ENCODE measurements at places on chromosomes 5 and 9.
A peak's percentile ranks its signal among the peaks of the same experiment; 100 is the strongest.

DNA sequence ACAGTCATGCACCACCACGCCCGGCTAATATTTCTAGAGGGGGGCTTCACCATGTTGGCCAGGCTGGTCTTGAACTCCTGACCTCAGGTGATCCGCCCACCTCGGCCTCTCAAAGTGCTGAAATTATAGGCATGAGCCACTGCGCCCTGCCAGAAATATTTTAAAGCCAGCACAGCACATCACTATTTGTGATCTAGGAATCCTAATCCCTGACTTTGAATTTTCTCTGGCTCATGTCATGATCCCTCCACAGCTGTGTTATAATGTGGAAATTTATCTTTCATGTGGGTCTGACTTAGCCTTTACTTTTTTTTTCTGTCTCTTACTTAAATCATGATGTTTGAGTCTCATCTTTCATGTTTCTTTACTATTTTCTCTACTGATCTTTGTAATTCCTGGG, 18.7 kb upstream of the ITGA1 start:
- DNase-seq: no peak

DNA sequence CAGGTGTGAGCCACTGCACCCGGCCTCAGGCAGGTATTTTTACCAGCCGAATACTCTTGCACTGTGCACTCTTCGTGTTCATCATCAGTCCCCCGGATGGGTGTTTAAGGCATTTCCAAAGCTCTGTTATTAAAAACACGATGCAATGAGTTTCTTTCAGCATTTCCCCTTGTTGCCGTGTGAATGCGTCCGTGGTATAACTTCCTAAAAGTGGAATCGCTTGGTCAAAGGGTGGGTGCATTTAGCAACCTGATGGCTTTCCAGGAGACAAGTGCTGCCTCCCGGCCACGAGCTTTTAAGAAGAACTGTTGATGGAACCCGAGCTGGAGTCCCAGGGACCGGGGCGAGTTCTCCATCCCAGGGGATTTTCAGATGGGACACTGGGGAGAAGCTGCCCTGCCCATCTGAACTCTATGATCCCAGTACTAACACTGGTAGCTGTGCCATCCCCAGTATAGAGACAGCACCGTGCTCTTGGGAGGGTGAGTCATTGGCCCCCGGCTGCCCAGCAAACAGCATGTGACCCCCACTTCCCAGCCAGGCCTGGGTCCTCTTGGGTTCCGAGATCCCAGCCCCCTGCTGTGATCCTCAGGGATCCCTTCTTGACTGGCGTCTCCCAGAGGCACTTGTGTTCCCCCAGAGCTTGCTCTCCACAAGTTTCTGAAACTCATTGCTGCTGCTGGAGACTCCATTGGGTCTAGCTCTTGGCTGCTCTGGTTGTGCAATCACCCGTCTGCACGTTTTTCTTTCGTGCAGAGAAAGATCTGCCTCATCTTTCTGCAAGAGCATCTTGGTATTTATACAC, 169.5 kb upstream of the IER5L start:
- DNase-seq: no peak

GRCh38 chr5:144105371-144105770, 65.1 kb downstream of the YIPF5 start:
- DNase-seq: no peak

- DNase-seq: no peak
Measured at GRCh38 chr9:4117835-4118610, 181.8 kb downstream of the GLIS3 start.

DNA sequence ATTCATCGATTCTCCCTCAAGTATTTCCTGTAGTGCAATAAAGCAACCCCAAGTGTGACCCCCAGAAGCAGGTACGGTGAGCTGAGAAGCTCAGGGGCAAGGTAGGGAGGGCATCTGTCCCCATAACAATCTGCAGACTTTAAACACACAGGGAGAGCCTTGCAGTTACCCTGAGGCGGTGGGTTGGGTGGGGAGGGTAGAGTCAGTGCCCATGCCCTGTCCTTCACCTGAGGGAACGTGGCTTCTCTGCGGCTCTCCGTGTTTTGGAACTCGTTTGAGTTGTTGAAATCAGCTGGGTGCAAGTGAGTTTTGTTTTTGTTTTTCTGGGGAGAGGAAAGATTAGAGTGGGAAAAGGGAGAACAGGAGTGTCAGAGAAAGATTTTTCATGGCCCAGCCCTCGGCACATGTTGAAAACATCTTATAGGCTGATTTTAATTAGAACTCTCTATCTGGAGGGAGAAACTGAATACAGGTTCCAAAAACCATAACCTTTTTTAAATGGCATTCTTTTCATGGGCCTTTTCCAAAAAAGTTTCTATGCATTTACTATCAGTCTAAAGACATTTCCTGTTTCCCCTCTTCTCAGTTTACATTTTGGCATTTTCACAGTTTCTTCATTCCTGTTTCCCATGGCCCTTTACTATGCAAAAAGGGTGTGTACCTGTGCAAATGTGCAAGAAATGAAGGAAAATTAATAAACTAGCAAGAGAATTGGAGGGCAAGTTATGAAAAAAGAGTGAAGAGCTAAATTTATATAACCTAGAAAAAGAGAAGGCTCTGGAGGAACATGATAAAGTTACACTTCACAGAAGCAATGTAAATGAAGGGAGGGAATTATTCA, 266.5 kb upstream of the VLDLR start:
- DNase-seq: no peak

DNA sequence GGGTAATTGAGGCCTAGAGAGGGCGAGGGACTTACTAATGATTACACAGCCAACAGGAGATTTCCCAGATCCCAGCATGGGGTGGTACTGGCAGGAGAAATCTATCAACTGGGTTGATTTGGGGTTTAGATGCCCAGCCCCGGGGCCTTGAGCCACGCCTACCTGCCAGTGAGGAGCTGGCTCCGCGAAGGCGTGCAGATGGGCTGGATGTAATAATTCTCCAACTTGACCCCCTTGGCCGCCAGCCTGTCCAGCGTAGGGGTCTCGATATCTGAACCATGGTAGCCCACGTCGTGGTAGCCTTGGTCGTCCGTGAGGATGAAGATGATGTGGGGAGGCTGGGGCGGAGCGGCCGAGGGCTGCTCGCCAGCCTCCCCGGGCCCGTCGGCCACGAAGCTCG, 804 bp downstream of the ARSI start:
- no peak for DNase-seq

DNA sequence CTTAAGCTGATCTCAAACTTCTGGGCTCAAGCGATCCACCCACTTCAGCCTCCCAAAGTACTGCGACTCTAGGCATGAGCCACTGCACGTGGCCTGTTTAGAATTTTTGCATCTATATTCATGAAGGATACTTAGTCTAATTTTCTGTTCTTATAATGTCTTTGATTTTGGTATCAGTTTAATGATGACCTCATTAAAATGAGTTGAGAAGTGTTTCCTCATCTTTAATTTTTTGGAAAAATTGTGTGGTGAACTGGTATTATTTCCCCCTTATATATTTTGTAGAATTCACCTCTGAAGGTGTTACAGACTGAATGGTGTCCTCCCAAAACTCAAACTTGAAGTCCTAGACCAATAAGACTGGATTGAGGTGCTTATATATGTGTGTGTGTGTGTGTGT, 46.5 kb downstream of the ANKRD31 start:
- DNase-seq: no peak

DNA sequence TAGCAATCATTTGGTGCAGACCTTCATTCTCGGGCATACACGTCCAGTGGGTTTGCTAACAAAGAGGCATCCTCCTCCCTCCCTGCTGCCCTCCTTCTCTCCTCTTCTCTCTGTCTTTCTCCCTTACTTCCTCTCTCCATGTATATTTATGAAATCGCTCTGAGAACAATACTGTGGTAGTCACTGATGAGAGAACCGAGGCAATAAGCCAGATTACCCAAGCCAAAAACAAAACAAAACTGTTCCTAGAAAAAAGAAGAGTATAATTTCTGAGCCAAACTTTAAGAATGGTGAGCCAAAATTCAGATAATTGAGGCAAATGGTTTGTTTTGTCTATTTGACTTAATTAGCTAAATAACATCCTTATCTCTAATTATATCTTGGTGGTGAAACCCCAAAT, 15.8 kb upstream of the HMHB1 start:
- no peak for DNase-seq

- no peak for DNase-seq
Measured at GRCh38 chr5:199197-199949, 8.1 kb downstream of the LRRC14B start.

DNA sequence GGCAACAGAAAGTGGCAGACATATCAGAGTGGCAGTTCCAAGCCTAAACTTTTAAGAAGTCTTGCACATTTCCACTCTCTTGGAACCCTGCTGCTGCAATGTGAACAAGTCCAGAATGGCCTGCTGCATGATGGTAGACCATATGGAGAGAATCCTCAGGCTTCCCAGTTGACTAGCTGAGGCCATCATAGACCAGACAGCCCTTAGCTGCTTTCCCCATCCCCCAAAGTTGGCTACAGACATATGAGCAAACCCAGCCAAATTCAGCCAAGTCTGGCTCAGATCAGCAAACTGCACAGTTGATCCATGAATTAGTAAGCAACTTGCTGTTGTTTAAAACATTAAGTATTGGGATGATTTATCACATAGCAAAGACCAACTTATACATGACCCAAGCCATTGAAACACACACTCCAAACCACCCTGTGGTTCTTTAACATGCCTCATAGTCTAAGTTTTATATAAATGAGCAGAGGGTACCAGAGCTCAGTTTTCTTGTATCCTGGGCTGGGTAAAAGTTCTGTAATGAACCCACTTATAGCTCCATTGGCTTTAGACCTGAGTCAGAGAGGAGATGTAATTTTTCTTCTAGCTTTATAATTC, 19.9 kb downstream of the PPP3R2 start:
- no peak for DNase-seq

DNA sequence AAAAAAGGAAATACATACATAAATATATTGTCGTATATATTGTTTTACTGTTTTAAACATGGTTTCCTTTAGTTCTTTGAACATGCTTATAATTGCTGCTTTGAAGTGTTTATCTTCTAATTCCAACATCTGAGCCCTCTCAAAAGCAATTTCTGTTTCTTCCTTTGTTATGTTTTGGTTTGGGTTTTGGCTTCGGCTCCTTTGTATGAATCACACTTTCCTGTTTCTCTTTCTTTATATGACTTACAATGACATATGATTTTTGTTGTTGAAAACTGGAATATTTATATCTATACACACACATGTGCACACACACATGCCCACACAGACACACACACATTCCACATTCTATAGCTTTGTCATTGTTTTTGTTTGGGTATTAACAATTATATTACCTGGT, 1206.7 kb downstream of the CDH12 start:
- DNase-seq: no peak

- no peak for DNase-seq
Measured at GRCh38 chr9:12640016-12640587, 53.1 kb upstream of the TYRP1 start.

- no peak for DNase-seq
Measured at GRCh38 chr9:91075279-91075678, 273.7 kb downstream of the SYK start.

GRCh38 chr5:1208743-1209488, 7.5 kb downstream of the SLC6A19 start:
- no peak for DNase-seq

GRCh38 chr5:140868721-140869554, at the start of gene PCDHA11:
PCDHA11 (plus strand) TSS chr5:140868957; CDS start chr5:140869104, 147 bp downstream.
- DNase-seq: no peak

- DNase-seq: no peak
Measured at GRCh38 chr5:143652108-143652700, 159.8 kb upstream of the HMHB1 start.

GRCh38 chr5:21654-22233, 70.2 kb upstream of the PLEKHG4B start:
- DNase-seq: no peak

DNA sequence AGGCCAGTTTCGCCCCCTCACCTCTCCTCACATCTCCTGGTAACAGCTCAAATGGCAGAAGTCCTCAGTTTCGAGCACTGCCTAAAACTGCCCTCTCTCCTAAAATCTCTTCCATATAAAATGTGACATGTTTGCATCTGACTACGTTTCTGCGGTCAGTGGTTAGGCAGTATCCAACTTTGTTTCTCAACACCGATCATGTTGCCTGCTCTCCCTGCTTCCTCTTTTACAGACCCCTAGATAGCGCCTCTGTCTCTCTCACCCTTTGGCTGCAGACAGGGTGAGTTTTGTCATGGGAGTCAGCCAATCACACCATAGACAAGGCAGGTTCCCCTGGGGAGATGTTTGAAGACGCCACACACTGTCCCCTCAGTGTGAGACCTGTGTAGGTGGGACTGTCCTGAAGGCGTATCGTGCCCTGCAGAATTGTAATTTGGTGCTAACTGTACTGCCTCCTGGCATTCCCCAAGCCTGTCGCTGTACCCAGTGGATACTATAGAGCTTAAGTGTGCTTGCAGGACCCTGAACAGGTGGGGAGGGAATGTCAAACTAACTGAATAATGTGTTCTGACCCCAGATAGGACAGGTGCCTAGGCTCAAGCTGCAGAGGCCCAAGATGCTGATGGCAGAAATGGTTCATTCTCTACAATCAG, 1.1 kb downstream of the HEXB start:
- peak; percentile 14 for DNase-seq

DNA sequence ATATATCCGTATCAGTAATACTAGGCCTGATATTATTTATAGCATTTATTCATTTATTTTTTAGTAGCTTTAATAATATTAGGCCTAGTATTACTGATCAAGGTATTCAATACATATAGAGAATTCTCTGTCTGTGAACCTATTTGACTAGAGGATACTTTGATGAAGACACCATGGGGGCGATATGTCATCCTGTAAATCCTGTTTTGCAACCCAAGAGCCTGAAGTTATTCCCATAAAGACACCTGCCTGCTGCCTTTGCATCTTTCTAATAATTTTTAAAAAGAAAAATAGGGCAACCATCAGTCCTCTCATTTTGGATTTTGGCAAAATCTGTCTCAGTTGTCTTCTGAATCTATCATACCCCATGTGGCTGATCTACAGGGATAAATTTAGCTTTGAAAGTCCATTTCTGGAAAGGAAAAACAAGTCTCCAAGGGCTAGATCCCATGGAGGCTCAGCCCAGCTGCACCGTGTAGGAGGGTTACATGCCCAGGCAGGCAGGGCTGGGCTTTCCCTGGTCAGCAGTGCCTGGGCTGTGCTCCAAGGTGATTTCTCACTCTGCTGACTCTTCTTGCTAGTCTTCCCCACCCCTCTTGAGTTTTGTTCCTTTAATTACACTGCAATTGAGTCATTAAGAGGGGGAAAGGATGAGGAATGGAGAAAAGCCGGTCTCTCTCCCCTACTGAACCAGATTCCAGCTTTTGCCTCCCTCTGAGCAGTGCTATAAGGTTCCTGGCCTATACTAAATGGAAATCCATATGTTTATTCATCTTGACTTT, 169.0 kb downstream of the TRIM32 start:
- no peak for DNase-seq

DNA sequence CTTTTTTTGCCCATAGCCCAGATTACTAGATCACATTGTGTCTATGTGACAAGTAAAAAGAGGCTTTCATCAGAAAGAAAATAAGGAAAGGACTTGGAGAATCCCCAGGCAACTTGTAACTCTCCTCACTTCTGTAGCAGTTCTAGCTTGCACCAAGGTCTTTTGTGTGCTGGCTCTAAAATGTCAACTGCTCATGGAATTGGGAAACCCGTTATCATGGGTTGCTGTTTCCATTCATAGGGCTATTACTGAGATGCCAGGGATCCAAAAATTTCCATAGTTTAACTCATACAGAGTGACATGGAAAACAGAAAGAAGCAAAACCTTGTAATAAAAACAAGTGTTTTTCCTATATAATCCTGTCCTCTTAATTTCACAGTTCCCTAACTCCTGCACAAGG, 123.9 kb upstream of the FBXL7 start:
- DNase-seq: no peak

Measured in gastrocnemius medialis (tissue), 4 donors.